ENCODE measurements at places on chromosomes 16 and 17. TPM values are rescaled to one million over a fixed set of nuclear protein-coding genes. Genes with fewer than 3 reads are reported as not detected.

TMC7 gene
- total RNA-seq = 2.2 TPM

DNA sequence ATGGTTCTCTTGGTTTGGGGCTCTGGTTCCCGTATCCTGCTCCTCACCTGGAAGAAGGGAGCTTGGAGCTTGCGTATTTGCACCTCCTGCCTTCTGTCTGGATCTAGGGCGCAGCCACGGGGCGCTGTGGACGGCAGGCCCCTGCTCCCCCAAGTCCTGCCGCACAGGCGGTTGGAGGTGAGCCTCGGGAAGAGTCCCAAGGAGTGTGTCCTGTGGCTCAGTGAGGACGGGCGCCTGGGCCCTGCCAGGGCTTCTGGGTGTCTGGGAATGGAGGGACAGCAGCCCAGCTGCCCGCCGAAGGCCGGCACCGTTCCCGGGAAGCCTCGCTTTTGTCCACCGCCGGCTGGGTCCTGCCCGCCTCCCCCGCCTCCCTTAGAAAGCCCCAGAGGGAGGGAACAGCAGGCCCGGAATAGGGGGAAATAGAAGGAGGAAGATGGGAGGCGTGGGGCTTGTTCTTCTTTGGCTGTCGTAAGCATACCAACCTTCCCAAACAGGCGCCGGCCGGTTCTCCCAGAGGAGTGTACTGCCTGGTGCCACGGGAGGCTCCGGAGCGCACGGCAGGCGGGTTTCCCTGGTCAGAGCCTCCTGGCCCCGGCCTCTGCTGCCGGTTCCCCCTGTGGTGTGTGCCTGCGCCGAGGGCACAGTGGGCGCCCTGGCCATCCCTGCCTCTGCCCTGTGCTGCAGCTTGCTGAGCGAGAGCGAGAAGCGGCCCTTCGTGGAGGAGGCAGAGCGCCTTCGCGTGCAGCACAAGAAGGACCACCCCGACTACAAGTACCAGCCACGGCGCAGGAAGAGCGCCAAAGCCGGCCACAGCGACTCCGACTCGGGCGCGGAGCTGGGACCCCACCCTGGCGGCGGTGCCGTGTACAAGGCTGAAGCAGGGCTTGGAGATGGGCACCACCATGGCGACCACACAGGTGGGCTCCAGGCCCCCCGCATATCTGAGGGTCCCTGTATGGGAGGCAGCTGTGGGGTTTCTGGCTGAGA lies 1.8 kb downstream of the SOX8 start:
- no peak for DNase-seq

TEDC2 gene
- 10.2 TPM for total RNA-seq

DNA sequence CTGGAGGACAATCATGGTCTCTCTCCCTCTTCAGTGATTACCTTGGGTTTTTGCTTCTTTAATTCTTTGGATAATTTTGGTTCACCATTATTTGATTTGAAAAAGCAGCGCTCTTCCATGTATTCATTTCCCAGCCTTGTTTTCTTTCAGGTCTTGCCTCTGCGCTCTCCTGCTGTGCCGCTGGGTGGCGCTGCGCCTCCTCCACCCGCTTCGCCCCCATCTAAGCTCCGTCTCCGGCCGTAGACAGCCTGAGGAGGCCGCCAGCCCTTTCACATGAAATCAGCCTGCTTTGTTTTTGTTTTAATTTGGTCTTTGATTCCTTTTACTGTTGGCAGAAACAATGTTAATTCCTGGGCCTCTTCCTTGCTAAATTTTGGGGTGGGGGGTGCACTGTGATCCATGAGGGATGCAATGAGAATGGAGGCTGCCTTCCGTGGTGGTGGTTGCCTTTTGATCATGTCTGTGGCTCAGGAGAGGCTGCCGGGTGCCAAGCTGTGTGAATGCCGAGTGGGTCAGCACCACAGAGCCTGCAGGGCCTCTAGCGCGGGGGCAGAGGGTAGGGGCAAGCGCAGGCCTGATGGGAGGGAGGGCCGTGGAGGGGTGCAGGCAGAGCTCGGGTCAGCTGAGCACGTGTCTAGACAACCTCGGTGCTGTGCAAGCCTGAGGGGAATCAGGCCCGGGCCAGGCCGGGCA lies 64.1 kb downstream of the PLD6 start:
- DNase-seq = no peak

CACNG3 gene
- not detected for total RNA-seq

All from RPMI7951 (cell line).